Fibroblast of skin of back (primary cell): ENCODE measurements at places on chromosomes 2 and 18.

DNA sequence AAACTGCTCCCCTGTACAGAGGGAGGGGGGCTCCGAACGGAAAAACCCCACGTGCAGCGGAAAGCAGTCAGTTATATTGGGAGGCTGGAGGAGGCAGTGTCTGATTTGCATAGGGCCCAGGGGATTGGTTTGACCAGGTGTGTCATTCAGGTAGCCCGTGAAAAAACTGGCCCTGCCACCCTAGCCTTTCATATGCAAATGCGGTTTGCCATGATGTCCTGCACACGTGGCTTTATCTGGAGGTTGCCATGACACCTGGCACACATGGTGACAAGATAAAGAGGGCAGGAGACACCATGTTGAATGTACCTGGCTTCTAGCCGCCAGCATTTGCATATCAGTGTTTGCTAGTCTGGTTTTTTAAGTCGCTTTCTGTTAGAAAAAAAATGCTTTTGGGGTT lies 20.5 kb downstream of the SLC25A52 start:
- DNase-seq, result no peak

DNA sequence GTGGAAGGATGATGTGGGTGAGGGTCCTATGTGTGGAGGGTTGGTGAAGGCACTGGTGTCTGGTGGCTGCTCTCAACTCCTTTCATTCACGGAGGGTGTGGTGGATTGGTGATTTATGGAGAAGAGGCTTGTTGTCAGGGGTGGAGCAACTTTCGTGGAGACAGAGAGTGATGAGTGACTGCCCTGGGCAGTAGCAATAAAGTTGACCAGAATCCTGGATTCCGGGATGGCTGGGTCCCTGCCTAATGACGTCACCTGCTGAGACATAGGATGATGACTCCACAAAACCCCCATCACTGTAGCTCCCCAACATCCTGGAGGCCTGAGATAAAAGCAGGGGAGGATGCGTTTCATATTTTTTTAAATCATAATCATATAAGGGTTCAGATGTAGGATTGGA lies 193.0 kb downstream of the ACKR3 start:
- no peak for DNase-seq

GRCh38 chr18:1619507-1619906 lies 714.8 kb downstream of the ADCYAP1 start:
- DNase-seq, result no peak

- no peak for DNase-seq
Observed at GRCh38 chr2:241190291-241190981, 2.0 kb downstream of the ANO7 start.
